NCI-H460 (cell line): ENCODE measurements at places on chromosomes 1 and 21.
A peak's percentile ranks its signal among the peaks of the same experiment; 100 is the strongest.

DNA sequence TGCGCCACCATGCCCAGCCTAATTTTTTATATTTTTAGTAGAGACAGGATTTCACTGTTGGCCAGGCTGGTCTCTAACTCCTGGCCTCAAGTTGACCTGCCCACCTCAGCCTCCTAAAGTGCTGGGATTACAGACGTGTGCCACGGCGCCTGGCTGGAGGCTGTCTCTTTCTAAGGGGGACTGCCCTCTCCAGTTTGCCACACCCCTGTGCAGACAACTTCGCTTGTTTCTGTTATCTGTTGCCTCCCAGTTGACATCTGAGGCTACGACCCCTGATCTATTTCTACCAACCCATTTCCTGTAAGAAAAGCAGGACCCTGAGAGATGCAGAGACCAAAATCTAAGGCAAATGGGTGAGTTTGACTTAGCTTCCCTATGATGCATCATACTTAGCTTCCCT is 24.0 kb upstream of the VASH2 start:
- no peak for DNase-seq

GRCh38 chr1:68128820-68129219 is 78.4 kb upstream of the DIRAS3 start:
- DNase-seq: no peak

DNA sequence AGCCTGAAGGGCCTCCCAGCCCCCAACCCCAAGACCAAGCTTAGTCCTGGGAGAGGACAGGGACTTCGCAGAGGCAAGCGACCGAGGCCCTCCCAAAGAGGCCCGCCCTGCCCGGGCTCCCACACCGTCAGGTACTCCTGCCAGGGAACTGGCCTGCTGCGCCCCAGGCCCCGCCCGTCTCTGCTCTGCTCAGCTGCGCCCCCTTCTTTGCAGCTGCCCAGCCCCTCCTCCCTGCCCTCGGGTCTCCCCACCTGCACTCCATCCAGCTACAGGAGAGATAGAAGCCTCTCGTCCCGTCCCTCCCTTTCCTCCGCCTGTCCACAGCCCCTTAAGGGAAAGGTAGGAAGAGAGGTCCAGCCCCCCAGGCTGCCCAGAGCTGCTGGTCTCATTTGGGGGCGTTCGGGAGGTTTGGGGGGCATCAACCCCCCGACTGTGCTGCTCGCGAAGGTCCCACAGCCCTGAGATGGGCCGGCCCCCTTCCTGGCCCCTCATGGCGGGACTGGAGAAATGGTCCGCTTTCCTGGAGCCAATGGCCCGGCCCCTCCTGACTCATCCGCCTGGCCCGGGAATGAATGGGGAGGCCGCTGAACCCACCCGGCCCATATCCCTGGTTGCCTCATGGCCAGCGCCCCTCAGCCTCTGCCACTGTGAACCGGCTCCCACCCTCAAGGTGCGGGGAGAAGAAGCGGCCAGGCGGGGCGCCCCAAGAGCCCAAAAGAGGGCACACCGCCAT is 21.9 kb upstream of the ARF1 start:
- no peak for DNase-seq

DNA sequence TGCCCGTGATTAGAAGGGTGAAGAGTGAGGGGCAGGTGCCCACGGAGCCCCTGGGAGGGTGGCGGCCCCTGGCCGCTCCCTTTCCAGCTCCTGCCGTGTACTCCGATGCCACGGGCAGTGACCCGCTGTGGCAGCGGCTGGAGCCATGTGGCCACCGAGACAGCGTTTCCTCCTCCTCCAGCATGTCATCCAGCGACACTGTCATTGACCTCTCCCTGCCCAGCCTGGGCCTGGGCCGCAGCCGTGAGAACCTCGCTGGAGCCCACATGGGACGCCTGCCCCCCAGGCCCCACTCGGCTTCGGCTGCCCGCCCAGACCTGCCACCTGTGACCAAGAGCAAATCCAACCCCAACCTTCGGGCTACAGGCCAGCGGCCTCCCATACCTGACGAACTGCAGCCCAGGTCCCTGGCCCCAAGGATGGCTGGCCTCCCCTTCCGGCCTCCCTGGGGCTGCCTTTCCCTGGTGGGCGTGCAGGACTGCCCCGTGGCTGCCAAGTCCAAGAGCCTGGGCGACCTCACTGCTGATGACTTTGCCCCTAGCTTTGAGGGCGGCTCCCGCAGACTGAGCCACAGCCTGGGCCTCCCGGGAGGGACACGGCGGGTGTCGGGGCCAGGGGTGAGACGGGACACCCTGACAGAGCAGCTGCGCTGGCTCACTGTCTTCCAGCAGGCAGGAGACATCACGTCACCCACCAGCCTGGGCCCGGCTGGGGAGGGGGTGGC is 22.0 kb downstream of the PANK4 start:
- no peak for DNase-seq

DNA sequence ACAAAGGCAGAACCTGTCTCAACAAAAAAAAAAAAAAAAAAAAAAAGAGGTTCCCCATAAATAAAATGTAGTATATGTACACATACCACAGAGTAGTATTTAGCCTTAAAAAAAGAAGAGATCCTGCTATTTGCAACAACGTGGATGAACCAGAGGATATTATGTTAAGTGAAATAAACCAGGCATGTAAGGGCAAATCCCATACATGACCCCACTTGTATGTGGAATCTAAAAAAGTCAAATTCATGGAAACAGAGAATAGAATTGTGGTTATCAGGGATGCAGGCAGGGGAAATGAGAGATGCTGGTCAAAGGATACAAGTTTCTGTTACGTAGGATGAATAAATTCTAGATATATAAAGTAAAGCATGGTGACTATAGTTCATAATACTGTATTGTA is 16.7 kb downstream of the SLC44A3 start:
- no peak for DNase-seq

- peak; percentile 70 for DNase-seq
These were observed 36.8 kb upstream of the RUNX3 start for GRCh38 chr1:24966724-24967346.

DNA sequence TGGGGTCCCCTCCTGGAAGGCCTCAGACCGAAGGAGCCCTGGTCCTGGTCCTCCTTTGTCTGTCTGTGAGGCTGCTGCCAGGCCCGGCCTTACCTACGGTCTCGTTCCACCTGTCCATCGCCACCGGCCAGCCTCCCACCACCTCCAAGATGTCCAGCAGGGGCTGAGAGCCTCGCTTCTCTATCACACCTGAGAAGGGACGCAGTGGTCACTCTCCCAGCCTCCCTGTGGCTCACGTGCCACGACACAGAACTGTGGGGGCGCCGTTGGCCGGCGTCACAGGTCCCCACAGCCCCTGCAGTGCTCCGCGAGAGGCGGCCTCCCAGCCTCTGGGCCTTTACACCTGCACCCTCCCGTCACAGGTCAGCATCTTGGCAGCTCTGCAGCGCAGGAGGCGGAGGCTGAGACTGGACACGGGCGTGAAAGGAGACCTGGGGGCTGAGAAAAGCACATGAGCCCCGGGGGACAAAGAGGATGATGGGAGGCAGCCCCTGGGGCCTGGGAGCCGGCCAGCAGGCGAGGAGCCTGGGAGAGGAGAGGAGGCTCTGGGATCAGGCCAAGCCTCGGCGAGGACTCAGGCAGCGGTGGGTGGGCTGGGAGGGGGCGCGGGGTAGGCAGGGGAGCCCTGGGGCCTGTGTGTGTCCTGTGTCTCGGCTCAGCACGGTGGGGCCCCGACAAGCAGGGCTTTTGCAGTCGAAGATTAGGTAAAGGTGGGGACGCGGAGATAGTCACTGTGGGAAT is 20.5 kb downstream of the PRXL2B start:
- no peak for DNase-seq

GRCh38 chr1:229368347-229368746 is 25.5 kb upstream of the CCSAP start:
- DNase-seq: no peak

- no peak for DNase-seq
These were observed 31.6 kb downstream of the TMCC2 start for GRCh38 chr1:205259324-205259832.

DNA sequence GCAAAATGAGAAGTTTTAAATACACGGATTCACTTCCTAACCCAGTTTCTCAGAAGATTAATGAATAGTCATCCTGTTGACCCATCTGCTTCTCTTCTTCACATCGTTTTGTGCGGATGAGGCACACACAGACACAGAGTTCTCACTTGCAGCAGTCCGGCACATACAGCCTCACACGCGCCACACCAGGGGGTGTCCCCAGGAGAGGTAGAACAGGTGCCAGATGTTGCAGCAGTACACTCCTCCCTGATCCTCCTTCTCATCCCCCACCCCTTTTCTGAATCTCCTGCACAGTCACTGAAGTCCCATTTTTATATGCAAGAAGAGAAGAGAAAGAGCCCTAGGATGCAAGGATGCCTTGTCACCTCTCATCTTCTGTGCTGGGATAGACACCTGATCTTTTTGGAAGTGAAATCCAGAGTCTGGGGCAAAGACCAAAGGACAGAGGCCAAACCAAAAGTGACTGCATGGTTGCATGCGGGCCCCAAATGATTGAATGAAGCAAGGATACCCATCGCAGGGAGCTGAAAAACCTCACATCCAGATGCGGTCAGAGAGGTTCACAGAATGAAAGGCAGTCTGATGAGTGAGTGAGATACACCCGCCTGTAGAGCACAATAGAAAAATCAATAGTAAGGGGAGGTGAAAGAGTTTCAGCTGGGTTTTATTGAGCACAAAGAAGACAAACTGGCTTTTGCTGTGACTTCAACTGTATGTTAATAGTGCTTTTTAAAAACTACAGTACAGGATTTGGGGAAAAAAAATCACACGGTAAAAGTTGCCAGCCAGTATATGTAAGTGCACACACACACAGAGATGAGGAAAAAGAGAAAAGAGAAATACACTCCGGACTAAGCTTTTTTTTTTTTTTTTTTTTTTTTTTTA is 28.9 kb downstream of the PBX1 start:
- DNase-seq: no peak

- DNase-seq: peak; percentile 12
These were observed 24.4 kb downstream of the OR10R2 start for GRCh38 chr1:158496374-158496773.

GRCh38 chr1:227792216-227793078 is 23.0 kb upstream of the PRSS38 start:
- no peak for DNase-seq

DNA sequence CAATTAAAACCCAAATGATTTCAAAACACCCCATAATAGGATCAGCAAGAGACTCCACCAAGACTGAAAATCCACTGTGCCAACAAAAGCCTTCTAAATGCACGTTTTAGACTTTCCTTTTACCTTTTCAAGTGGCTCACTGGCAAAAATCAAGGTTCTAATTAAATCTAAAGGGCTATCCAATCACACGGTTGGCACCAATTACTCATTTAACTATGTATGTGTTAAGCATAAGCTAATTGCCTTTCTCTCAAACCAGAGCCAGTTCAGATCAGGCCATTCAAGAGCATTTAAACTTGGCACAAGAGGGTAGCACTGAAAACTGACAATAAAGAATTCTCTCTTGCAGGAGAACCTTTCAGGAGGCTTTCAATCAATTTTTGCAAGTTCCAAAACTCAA is 139.5 kb downstream of the RGS7 start:
- DNase-seq: no peak

DNA sequence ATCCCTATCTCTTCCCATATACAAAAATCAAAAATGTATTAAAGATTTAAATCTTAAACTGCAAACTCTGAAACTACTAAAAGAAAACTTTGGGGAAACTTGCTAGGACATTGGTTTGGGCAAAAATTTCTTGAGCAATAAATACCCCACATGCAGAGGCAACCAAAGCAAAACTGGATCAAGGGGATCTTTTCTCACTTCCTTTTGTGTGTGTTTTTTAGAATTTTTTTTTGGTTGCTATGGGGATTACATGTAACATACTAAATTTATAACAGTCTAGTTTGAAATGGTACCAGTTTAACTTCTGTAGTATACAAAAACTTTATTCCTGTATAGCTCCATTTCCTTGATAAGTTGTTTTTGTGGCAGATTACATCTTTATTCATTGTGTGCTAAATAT is 16.8 kb downstream of the MAST2 start:
- DNase-seq: no peak

- no peak for DNase-seq
These were observed 552 bp downstream of the GPATCH4 start for GRCh38 chr1:156600733-156601121.

DNA sequence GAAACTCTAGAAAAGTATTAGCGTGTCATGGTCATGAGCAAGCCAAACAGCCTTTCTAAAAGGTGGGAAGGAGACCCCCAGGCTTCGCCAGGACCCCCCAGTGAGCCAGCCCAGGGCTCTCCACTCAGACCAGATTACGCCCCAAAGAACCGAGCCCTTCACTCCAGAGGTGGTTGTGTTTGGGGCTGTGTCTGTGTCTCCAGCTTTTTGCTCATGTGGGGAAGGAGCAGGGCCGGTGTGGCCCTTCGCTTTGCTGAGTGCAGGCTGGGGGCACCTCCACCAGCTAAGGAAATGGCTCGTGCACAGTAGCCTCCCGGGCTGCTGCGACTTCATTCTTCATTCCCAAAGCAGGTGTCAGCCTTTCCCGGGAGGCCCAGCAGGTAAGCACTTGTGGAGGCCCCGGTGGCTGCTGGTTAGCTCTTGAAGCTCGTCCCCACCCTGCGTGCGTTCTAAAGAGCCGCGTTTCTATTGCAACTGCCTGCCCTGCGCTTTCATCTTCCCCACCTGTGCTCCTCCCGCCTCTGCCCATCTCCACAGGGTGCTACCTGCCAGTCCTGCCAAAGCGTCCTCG is 531 bp downstream of the TSPEAR start:
- DNase-seq: no peak

DNA sequence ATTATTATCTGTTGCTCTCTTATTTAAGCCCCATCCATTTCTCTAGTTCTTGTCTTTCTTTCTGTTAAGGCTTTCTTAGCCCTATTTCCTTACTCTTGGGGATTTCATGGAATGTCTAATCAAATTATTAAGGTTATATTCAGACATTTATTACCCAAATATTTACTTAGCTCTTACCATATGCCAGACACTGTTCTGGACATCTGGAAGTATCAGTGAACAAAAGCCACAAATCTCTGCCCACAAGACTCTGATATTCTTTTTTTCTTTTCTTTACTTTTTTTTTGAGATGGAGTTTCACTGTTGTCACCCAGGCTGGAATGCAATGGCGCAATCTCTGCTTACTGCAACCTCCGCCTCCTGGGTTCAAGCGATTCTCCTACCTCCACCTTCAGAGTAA is 74.3 kb upstream of the NBL1 start:
- DNase-seq: no peak

GRCh38 chr1:151846686-151847237 is 6.8 kb downstream of the THEM5 start:
- DNase-seq: no peak

GRCh38 chr1:30748699-30749401 is 8.7 kb downstream of the LAPTM5 start:
- DNase-seq: no peak

- no peak for DNase-seq
These were observed 207.0 kb upstream of the MAP1LC3C start for GRCh38 chr1:242205622-242206489.

DNA sequence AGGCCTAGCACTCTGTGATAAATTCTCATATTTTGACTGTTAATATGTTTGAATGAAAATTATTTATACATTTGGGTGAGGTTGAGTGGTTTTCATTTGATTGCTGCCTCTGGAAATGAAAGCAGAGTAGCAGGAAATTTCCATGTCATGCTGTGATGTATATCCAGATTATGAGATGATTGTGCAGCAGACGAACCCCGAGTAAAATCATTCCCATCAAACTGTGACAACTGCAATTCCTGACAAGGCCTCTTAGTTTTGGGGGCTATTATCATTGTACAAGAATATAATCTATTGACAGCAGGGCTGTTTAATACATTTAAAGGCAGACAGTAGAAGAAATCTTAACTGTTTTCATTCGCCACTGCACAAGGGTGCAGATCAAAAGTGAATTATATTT is 134.8 kb downstream of the ATG4C start:
- DNase-seq: no peak
